ENCODE measurements at places on chromosomes 5 and 9. TPM values are rescaled to one million over a fixed set of nuclear protein-coding genes. Genes with fewer than 3 reads are reported as not detected.

GRCh38 chr5:164354139-164354751 is 848.8 kb downstream of the MAT2B start:
- DNase-seq = no peak

DNA sequence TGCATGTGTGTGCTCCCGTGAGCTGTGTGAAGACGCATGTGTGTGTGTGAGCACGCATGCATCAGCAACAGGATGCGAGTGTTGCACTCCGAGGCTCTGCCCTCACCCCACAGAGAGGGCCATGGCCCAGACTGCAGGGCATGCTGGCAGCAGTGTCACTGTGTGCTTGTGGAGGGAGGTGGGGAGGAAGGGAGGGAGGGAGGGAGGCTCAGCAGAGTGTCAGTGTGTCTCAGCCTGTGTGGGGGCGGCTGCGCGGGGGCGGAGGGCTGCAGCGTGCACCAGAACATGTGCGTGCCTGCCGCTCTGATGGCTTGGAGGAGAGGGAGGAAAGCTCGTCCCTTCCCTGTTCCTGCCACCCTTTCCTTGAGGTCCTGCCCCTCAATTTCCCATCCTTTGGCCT is 5.3 kb downstream of the CAMK2A start:
- DNase-seq = no peak

DNA sequence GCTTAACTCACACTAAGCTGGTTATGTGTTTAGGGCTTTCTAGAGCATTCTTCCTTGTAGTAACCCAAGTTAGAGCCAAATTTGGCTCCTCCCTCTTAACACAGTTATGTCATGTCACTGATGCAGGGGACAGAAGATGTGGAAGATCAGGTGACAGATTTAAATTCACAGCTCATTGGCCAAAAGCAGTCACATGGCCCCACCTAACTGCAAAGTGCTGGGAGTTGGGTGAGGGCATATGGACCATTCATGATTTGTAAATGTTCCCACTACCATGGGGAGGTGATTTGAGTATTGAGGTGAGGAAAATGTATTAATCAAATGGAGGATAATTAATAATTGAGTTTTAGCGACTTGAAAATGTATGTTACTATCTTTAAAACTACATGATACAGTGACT is 829.4 kb downstream of the CDH12 start:
- no peak for DNase-seq

GRCh38 chr5:153088538-153088937 is 401.9 kb upstream of the GRIA1 start:
- no peak for DNase-seq

DNA sequence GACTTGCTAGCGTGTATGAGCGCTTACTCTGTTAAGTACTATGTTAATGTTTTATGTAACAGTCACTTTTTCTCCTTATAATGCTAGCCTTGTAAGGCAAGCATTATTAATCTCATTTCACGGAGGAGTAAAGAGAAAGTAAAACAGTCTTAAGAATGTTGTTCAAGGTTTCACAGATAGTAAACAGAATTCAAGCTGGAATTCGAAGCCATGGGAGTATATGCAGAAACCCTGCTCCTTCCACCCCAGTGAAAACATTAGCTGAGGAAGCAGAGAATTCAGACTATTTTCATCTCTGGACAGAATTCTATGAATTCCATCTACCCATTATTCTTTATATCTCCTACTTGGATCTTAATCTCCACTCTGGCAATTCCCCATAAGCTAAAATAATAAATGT is 1028.3 kb upstream of the WWC1 start:
- DNase-seq = no peak

- DNase-seq = no peak
These were observed 146.3 kb downstream of the RORB start for GRCh38 chr9:74643303-74643923.

DNA sequence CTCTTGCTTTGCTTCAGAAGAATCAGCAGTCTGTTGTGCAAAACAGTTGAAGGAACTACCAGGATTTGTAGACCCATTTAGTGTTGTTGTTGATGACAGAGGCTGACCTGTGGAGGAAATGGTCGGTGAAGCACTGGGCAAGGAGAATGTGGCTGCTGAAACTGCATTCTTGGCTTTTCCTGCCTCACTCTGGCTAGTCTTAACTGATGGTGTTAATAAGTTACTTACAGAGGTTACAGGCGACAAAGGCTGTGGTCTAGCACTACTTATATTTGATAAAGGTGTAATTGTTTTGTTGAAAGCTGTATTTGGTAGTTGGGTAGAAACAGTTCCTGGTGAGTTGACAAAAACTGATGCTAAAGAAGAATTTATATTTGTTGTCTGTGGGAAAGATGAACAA is 31.5 kb downstream of the MLANA start:
- no peak for DNase-seq

- no peak for DNase-seq
These were observed 91.1 kb upstream of the PPP1R26 start for GRCh38 chr9:135388530-135388929.

DNA sequence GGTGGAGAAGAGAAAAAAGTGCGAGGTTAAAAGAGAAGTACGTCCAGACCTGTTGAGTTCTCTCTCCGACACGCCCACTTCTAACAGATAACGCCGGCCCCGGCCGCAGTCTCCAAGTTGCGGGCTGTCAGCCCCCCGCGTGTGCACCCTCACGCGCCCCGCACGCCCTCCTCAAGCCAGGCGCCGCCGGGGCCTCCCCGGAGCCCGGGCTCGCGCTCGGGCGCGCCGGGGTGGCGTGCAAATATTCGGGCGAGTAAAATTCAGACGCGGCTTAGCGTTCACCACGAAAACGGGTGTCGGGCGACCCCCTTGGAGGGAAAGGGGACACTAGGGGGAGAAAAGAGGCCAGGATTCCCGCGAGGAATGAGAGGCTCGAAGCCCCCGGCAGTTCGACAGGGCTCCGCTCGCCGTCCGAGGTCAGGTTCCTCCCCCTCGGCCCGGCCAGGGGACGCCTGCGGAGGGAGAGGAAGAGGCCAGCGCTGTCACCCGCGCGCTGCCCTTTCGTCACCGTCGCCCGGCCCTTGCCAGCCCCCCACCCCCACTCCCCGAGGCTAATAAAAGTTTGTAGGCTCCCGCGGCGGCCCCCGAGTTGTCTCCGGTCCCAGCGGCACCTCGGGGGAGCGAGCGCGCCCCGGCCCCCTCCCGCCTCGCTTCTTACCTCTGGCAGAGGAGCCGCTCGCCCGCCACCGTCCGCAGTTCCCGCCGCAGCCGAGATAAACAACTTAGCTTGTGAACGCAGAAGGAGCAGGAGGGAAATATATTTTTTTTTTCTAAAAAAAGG is 743 bp downstream of the NR3C1 start:
- DNase-seq = no peak

- no peak for DNase-seq
These were observed 340.9 kb upstream of the RPS23 start for GRCh38 chr5:82619097-82619496.

DNA sequence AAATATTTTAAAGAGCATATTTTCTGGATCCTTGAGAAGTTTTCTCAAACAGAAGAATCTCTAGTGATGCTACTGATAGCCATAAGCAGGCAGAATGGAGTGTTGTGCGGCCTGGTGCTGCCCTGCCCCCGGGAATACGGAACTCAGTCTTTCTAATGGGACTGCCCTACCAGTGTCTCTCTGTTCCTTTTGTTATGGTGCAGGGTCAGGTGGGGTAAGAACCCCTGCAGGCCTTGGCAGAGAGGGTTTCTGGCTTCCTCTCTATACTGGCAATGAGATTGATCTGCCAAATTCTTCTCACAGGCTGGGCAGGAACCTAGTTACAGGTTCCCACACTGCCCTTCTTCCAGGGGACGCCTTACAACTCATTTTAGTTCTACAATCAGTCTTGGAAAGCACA is 2.6 kb downstream of the IL5 start:
- DNase-seq = no peak

DNA sequence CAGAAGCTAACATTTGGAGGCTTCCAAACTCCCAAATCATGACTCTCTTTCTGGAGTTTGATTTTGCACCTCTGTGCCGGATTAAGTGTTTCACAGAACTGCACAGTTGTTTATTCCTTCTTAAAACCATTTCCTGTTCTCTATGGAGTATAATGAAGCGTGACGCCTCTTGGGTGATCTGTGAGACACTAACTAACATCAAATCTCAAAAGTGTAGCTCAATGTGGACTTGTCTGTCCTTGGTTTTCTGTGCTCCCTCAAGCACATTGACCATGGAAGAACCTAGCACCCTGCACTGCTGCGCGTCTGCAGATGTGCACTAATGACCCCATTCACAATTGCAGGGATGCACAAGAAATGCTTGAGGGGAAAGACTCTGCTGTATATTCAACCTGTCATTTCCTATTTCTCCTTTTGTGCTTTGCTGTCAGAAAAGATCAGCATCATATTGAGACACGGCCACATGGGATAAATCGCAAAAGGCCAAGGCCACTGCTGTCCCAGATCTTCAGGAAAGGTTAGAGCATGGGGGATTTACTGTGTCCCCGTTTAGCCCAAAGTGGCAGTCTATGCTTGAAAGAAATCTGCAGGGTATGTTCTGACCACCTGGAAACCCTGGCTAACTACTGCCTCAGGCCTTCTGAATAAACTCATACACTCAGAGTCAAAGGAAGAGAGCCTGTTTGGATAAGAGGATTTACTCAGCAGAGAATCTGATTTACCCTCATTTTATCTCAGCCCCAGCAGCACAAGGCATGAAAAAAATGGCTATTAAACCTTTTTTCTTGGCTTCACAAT is 109.6 kb downstream of the BAAT start:
- no peak for DNase-seq

GRCh38 chr9:137564134-137564533 is 12.5 kb downstream of the MRPL41 start:
- no peak for DNase-seq

- DNase-seq = no peak
These were observed 1701.8 kb downstream of the EFNA5 start for GRCh38 chr5:105968981-105969380.

DNA sequence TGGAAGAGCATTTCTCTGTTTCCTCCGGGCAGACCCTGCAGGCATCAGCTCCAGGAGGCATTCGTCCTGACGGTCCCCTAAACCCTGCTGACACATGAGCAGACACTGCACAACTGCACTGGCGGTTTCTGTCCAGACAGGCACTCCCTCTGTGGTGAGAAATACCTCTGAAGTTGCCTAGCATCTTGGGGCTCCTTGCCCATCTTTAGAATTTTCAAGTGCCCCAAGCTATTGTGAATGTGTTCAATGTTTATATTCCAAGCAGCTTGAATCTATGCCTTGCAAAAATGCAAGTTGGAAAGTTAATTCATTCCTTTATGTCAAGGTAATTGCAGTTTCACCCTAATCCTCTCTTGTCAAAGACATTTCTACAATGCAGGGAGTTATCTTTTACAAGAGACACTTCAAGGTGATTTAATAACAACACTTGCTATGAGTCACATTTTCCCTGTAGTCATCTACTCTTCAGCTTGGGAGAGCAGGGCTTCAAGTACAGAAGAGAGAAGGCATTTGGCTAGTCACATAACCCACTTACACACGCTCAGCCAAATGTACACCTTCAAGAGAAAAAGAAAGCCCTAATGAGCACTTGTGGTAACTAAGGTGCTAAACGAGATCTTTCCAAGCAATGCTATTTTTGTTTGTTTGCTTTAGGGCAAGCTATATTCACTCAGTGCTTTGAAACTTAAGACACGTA is 302.5 kb downstream of the MLLT3 start:
- DNase-seq = no peak

DNA sequence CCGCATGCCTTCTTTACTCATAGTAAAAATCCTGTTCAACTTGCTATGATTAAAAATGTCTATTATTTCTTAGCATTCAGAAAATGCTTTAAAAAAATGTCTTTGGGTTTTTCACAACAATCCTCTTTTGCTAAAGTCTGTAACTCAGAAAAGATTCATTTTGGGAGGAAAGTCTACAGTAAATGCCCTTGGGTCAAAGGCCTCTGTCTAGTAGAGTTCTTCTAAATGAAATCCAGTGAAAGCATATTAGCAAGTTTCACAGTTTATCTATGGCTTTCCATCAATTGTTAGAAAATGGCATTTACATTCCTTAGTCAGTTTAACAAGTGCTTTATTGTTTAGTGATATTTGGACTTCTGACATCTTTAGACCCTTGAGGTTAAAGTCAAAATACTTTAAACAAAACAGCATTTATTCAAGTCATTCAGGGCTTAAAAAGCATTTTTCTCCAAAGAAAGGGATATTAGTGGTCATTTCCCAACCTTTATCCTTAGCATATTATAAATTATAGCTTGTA is 137.1 kb upstream of the TARS1 start:
- DNase-seq = no peak

DNA sequence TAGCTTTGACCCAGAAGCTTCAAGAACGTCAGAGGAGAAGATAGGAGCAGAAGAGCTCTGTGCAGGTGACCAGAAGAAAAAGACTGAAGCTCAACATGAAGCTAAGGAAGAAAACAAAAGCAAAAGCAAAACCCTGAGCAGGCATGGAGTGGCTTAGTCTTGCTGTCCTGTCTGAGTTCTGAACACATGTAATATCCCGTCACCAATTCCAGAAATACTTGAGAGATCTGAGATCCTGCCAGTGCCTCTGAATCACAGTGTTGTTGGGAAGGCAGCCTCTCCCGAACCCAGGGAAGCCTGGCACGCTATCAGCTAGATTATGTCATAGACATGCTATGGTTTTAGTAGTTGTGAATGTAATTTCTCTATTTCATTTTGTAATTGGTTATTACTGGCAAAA is 235.7 kb downstream of the ICE1 start:
- no peak for DNase-seq

GRCh38 chr5:117041926-117042595 is 467.4 kb upstream of the SEMA6A start:
- no peak for DNase-seq

DNA sequence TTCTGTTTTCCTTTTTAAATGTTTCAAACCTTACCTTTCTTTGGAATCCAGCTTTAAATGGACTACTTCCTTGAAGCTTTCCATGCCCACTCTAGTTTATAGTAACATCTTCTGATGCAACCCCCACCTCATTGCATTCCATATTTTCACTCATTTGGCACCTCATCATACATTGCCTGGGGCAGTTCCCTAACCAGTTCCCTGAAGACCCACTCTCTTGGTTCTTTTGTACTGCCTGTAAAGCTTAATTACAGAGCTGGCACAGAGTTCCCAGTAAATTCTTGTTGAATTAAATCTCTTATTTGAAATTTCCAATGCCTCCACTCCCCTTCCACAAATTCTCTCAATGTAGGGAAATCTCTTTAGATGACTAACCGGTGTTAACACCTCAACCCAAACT is 257.2 kb downstream of the ARRDC3 start:
- no peak for DNase-seq

DNA sequence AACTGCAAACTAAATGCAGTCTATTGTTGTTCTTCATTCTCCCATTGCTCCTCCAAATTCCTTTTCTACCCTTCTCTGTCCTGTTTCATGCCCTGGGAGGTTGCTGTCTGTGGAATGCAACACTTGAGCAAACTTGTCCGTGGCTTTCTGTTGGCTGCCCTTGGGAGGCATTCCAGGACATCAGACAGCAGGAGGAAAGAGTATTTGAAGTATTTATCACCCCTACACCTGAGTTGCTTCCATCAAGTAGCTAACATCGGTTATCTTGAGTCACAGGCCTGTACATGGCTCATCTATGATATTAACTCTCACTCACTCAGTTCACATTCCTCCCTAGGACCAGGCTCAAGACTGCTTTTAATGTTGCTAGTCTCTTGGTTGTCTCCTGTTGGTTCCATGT is 803.4 kb upstream of the CDH6 start:
- DNase-seq = no peak

Gene GABRA6
- total RNA-seq = not detected

Gene PCDHGA10
- 12.4 TPM for total RNA-seq

Gene WDR38
- total RNA-seq = not detected

Gene COL15A1
- 5.8 TPM for total RNA-seq

Gene MAPK9
- 26.8 TPM for total RNA-seq

Gene MLANA
- total RNA-seq = not detected
